Amniotic stem cell (primary cell): ENCODE measurements at places on chromosomes 6 and 20.
A peak's percentile ranks its signal among the peaks of the same experiment; 100 is the strongest.

GRCh38 chr6:116631379-116631990 is 15.2 kb downstream of the RSPH4A start:
- DNase-seq: no peak

DNA sequence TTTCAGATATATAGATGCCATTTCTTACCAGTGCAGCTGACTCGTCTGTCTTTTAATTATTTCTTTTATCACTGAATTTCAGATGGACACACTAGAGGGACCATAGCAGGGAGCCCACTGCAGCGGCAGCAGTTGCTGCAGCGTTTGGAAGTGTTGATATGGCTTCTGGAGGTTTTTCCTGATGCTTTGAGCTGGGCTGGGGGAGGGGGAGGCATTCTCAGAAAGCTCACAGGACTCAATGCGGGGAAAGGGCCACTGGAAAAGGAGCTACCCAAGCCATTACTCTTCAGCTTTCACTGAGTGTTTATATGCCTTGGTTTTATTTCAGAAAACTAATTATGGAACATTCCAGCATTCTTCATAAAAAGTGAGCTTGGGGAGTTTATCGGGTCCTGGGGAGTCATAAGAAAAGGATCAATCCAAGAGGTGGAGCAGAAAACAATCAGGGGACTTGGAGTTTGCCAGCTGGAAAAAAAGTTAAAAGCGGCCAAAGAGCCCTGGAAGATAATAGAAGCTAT is 740.4 kb upstream of the FLRT3 start:
- no peak for DNase-seq

- no peak for DNase-seq
Observed at GRCh38 chr6:106747139-106747538, 117.8 kb downstream of the QRSL1 start.

- DNase-seq: peak; percentile 59
Observed at GRCh38 chr20:47576516-47577033, 74.9 kb downstream of the NCOA3 start.
